Uterus (tissue), 4 donors: ENCODE measurements at places on chromosomes 11 and 22. TPM values are rescaled to one million over a fixed set of nuclear protein-coding genes. Genes with fewer than 3 reads are reported as not detected.

DNA sequence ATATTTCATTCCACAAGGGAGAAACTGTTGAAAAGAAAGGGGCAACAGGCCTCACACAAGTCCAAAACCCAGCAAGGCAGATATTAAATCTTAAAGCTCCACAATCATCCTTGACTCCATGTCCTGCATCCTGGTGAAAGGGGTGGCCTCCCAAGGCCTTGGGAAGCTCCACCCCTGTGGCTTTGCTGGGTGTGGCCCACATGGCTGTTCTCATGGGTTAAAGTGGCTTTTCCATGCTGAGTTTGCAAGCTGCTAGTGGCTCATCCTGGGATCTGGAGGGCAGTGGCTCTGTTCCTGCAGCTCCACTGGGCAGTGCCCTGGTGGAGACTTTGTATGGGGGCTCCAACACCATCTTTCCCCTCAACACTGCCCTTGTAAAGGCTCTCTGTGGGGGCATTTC, 106.4 kb downstream of the CTNND1 start:
- no peak overlapping the region for H3K27ac ChIP-seq
- H3K36me3 ChIP-seq: no peaks in the 10 kb centered on the region
- no peak overlapping the region for H3K4me3 ChIP-seq
- no peak for DNase-seq
- H3K4me1 ChIP-seq: no peaks in the 10 kb centered on the region

DNA sequence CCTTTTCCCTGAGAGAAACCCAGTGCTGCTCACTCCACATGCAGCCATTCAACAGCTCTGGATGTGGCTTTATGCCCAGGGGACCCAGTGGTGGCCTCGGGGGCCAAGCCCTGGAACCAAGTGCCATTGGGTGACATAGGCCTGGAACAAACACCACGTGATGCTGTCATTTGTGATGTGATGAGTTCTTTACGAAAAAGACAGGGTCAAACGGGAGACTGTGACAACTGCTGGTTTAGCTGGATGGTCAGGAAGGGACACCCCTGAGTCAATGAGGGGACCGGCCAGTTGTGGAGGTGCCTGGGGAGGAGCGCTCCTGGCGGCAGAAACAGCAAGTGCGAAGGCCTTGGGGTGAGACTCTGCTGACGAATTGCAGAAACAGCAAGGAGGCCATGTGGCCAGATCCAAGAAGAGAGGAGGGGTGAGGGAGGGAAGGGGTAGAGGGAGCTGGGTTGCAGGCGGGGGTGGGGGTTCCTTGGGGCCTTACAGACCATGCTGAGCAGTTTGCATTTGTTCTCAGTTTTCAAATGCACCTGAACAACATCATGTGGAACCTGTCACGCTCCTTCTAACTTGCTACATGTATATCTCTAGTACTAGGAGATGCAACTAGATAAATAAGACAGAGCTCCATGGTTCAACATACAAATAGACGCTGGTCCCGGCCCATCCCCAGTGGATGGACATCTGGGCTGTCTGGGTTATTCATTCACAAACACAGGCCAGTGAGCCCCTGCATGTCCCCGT, 56.1 kb downstream of the IGLL5 start:
- no peaks in the 10 kb centered on the region for H3K36me3 ChIP-seq
- DNase-seq: no peak
- H3K4me3 ChIP-seq: no peak overlapping the region
- no peaks in the 10 kb centered on the region for H3K4me1 ChIP-seq
- no peak overlapping the region for H3K27ac ChIP-seq

DNA sequence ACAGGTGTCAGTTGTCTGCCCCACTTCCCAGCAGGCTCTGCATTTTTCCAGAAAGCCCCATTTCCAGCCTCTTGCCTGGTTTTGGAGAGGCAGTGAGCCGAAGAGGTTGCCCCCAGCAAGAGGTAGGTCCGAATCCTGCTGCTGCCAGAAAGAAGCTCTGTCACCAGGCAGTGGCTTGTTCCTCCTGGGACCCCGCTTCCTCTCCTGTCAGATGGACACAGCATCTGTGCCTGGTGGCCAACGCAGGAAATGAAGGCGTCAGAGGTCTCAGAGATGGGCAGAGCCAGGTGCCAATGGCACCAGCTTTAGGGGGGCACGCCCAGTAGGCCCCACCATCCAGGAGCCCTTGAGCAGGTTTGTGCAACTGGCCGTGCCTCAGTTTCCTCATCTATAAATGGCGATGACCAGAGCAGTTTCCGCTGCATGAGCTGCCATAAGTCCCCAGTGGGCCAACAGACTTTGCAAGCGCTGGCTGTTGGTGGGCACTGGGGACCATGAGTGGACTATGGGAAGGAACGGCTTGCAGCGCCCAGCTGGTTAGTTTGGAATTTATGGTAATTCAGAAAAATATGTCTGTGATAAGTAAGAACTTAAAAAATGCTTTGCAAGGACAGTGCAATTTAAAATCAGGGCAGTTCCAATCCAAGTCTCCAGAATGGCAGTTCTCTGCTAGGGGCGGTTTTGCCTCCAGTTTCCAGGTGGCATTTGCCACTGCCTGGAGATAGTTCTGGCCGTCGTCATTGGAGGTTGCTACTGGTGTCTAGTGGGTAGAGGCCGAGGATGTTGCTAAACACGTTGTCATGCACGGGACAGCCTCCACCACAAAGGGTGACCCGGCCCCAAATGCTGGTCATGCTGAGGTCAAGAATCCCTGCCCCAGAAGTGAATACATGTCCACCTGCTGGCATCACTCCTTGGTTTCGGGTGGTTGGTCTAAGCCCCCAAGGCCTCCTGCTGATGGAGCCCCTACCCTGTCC, 2.3 kb upstream of the OSBPL5 start:
- no peaks in the 10 kb centered on the region for H3K4me1 ChIP-seq
- no peak overlapping the region for H3K4me3 ChIP-seq
- no peaks in the 10 kb centered on the region for H3K27me3 ChIP-seq
- no peak for DNase-seq

GRCh38 chr22:17795661-17796548, 21.6 kb upstream of the BID start:
- no peak for DNase-seq
- no peaks in the 10 kb centered on the region for H3K27me3 ChIP-seq
- no peaks in the 10 kb centered on the region for H3K36me3 ChIP-seq
- no peak overlapping the region for H3K4me3 ChIP-seq
- no peaks in the 10 kb centered on the region for H3K4me1 ChIP-seq
- H3K27ac ChIP-seq: no peak overlapping the region

DNA sequence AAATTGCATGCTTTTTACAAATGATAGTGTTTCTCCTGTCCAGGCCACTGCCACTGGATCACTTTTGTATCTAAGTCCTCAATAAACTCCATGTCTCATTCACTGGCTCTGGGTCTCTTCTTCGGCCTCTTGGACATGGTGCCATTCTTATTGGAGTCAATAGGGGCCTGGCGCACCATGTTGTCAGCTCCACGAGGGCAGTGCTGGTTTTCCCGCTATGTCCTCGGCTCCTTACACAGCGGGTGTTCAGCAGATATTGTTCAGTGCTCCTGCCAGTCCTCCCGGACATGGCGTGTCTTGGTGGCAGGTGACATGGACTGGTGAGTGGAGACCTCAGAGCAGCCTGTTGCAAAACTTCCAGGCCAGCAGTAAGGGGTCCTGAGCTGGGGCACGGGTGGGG, 3.6 kb upstream of the FAM118A start:
- H3K27ac ChIP-seq: no peak overlapping the region
- H3K27me3 ChIP-seq: no peaks in the 10 kb centered on the region
- H3K36me3 ChIP-seq: no peaks in the 10 kb centered on the region
- no peak overlapping the region for H3K4me3 ChIP-seq
- no peak for DNase-seq

- H3K27ac ChIP-seq: peak overlapping the region; percentile 97
- H3K36me3 ChIP-seq: no peaks in the 10 kb centered on the region
- peaks cover 31% of the 10 kb centered on the region for H3K4me1 ChIP-seq
- H3K27me3 ChIP-seq: no peaks in the 10 kb centered on the region
- peak overlapping the region; percentile 67 for H3K4me3 ChIP-seq
Measured at GRCh38 chr11:67352546-67353316, 615 bp downstream of the POLD4 start.

GRCh38 chr11:67606492-67607295, at the start of gene NDUFV1:
Gene NDUFV1, plus strand, starts transcription at chr11:67606936. Its CDS starts 69 bp downstream, at chr11:67607005.
- H3K4me1 ChIP-seq: peaks cover 8% of the 10 kb centered on the region
- peak; percentile 96 for DNase-seq
- peak within 1 kb of the TSS; percentile 79 for H3K4me3 ChIP-seq
- no peaks in the 10 kb centered on the region for H3K36me3 ChIP-seq

DNA sequence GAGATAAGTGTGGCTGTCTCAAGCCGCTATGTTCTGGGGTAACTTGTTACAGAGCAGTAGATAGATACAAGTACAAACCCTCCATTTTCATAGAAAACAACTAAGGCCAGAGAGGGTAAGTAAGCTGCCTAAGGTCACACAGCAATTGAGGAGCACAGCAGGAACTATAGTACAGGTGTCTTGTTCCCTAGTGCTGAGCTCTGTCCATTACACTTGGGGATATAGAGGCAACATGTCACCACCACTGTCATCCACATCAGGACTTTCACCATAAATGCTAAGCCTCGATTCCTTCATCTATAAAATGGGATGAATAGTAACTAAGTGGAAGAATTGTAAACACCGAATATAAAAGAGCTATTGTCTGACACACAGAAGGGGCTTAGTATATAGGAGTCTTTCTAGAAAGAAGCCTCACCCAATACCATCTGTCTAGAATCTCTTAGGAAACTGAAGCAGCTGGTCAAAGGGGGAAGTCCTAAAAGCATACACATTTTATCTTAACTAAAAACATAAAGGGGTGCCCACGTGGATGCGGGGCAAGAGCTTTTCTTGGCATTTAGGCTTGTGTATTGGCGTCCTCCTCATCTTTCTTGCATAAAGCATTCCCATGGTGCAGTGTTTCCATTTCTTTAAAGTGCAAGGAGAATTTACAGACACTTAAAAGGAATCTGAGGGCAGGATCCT, 93.8 kb upstream of the ALX4 start:
- no peaks in the 10 kb centered on the region for H3K36me3 ChIP-seq
- no peak overlapping the region for H3K4me3 ChIP-seq
- no peak overlapping the region for H3K27ac ChIP-seq
- H3K4me1 ChIP-seq: no peaks in the 10 kb centered on the region
- no peak for DNase-seq

Gene SLC22A12
- not detected for total RNA-seq

Gene HBE1
- 4.2 TPM for total RNA-seq
